ENCODE measurements at places on chromosomes 7 and 10.

- DNase-seq = no peak
Observed at GRCh38 chr7:24812305-24812945, 55.2 kb upstream of the GSDME start.

GRCh38 chr10:70367195-70367796, 15.1 kb downstream of the LRRC20 start:
- no peak for DNase-seq

DNA sequence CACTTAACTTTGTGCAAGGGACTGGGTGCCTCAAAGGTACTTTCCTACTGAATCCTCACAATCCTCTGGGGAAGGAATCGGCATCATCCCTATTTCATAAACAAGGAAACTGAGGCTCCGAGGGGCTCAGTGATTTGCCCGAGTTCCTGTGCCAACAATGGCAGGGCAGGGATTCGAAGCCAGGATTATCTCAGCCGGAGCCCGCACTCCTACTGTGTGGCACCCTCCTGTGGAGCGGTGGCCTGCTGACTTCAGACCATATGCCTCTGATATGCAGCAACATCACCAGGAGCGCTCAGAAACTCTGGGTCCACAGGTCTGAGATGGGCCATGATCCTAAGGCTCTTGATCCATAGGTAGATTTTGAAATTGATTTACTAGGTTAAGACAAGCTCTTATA, 46.6 kb downstream of the PODXL start:
- no peak for DNase-seq

DNA sequence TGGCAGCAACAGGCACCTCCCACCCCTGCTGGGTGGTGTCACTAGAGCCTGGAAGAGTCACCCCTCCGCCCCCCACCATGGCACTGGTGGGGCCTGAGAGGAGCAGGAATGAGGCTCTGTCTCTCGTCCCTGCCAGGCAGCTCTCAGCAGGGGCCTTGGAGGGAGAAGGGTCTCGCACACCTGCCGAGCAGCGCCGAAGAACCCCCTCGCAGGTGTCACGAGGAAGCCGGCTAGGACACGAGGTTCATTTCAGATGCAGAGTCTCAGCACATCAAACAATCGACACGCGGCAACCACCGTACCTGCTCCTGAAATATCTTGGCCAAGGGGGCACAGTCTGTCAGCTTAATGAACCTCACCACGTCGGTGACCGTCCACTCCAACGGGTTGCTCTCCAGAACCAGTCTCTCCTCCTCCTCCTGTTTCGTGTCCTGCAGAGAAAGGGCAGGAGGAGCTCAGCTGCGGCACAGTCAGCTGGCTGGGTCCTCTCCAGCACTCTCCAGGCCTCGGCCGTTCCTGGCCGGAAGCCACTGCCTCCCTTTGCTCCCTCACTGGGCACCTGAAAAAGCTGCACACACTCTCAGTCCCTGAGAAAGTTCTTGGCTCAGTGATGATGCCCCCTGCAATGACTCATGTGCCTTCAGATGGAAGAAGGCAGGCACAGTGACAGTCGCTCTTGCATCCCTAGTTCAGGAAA, 240.1 kb downstream of the SFMBT2 start:
- DNase-seq = no peak

GRCh38 chr7:151626422-151627115, 106.9 kb upstream of the RHEB start:
- no peak for DNase-seq

GRCh38 chr7:139522830-139523198, 671 bp upstream of the CLEC2L start:
- DNase-seq = no peak

- DNase-seq = no peak
Observed at GRCh38 chr7:20798081-20798693, 11.5 kb upstream of the SP8 start.

DNA sequence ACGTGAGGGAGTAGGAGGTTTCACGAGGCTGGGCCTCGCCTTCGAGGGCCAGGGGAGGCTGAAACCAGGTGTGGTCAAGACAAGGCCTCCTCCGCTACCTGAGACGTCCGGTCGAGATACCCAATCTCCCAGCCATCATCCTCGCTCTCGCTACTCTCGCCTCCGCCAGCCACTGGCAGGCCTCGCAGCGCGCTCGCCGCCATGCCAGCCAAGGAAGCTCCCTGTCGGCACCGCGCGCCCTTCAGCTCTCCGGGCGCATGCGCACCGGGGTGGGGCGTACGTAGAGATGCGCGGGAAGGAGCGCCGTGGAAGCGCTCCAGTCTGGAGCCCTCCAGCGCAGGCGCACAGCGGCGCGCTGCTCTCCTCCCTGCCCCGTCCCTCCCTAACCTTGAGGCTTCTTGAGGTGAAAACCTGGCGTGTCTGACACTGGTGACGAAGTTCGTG, at the start of gene ASZ1:
Gene ASZ1, minus strand, starts transcription at position 236 of the 444 bp plus-strand sequence. Its CDS starts 33 bp downstream, at position 203.
- no peak for DNase-seq

GRCh38 chr7:124403112-124403511, 362.5 kb downstream of the GPR37 start:
- DNase-seq = no peak

GRCh38 chr7:157807510-157807909, 470.7 kb downstream of the DNAJB6 start:
- no peak for DNase-seq

DNA sequence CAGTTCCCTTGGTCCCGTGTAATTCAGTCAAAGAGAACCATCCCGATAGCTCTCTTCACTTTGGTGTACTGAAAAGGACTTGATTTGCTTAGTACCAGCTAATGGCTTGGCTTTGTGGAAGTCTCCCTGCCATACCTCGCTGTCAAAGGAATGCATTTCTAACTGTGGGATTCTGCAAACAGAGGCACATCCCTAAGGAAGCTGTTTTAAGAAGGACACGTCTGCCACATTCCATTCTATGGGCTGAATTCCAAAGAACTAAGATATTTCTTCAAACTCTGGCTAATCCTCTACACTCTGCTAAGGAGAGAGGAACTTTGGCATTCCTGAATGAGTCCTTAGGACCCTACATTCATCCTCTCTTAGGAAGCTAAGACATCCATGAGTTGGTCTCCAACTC, 327.9 kb downstream of the SFMBT2 start:
- no peak for DNase-seq

DNA sequence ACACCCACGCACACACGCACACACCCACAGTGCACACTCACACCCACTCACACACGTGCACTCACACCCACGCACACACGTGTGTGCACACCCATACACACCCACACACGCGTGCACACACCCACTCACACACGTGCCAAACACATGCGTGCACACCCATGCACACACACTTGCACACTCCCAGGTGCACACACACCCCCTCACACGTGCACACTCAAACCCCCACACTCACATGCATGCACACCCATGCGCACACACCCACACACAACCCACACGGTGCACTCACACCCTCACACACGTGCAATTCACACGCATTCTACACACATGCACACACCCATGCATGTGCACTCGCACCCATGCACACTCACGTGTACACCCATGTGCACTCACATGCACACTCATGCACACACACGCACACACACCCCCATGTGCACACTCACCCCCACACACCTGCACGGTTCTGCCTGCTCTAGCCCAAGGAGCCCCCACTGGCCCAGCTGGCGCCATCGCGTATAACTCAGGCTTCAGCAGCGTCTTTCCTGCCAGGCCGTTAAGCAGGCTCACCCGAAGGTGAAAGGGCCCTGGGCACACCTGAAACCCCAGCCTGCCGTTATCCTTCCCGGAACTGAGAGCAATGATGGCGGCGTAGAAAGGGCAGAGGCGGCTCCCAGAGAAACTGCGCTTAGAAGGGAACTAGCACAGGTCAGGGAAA, 63.9 kb upstream of the PDGFA start:
- no peak for DNase-seq

DNA sequence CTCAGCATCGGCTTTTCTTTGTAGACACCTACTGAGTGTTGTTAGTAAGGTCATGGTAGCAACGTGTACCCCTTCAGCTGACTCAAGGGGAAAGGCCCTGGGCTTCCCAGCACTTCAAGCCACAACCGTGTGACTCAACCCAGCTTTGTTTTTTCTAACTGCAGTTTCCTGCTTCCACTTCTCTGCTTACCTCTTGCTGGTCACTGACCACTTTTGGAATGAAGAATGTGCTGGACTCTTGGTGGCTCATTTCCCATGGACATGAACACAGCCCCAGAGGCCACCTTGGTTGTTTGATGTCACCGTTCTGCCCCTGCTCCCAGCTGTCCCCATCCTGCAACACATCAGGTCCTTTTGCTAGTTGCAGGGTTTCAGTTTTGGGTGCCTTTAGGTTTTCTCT, 69.5 kb upstream of the ZNF438 start:
- peak; percentile 6 for DNase-seq

DNA sequence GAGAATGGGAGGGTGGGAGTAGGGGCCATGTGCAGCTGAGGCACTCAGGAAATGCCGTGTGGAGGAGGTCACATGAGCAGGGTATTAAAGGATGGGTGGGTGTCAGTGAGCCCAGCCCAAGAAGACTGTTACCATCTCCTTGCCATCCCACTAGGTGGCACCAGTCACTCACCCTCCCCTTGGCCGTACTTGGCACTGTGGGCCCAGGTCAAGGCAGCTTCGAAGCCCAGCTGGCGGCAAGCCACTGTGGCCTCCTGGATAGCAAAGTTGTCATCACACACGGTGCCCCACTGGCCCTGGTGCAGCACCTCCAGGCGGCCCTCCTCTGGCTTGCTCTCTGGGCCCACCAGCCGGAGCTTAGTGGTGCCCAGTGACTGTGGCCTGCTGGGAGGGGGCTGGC, 5.4 kb downstream of the LOXL4 start:
- no peak for DNase-seq

DNA sequence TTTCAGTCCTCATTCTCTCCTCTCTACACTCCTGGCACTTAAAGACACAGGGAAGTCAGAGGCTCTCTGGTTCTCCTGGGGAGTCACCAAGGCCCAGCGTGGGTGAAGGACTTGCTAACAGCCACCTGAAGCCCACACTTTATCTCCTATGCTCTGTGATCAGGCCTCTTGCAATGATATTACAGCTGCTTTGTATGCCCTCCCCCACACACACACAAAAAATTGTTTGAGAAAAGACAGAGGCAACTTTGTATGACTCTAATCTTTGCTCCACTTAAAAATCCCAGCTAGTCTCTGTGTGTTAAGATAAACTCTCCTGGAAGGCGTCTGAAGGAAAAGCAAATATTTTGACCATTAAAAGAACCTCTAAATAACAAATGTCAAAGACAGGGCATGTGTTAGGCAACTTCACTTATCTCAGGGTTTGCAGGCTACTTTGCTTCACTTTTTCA, 507.2 kb downstream of the TNS3 start:
- no peak for DNase-seq

- DNase-seq = no peak
Observed at GRCh38 chr10:114933588-114933987, 4.4 kb upstream of the TRUB1 start.

GRCh38 chr10:96863922-96864543, 31.9 kb downstream of the LCOR start:
- no peak for DNase-seq

GRCh38 chr10:76396134-76396533, 964.7 kb downstream of the LRMDA start:
- DNase-seq = no peak

- no peak for DNase-seq
Observed at GRCh38 chr10:114766470-114766869, 55.1 kb upstream of the FHIP2A start.

DNA sequence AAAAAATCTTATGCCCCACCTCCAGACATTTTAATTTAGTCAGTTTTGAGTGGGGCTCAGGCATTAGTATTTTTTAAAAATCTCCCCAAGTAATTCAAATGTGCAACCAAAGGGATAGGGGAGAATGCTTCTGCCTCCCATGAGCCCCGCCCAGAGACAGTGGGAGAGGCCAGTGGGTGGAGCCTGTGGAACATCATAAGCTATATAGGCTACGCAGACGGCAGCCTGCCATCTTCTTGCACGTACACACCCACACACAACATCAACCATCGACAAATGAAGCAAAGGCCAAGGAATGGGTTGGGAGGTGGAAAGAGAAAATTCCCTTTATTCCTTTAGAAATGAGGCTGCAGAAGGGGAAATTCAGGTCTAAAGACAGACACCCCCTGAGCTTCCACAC, 25.2 kb downstream of the CREB3L2 start:
- DNase-seq = no peak

DNA sequence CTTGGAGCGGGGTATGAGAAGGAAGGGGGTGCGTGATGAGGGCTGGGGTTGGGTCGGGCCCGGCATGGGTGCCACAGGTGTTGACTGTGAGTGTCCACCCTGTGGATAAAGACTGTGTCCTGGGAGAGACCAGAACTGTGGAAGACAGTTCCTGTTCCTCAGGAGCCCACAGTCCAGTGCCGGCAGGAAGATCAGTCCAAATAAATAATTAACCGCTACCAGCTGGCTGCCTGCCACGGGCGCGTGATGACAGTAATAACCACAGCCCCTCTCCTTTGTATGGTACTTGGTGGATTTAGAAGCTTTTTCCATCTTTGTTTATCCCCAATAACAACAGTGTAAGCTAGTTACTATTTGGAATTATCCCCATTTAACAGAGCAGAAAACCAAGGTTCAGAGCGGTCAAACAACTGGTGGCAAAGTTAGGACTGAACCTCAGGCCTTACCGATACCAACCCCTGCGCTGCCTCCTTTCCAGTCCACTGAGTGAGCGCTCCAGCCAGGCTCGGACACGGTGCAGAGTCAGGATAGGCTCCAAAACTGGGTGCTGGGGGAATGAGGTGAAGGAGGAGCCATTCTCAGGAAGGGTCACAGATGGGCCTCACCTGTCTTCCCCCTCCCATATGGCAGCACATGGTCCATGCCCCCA, 5.1 kb downstream of the ZMIZ1 start:
- DNase-seq = no peak

DNA sequence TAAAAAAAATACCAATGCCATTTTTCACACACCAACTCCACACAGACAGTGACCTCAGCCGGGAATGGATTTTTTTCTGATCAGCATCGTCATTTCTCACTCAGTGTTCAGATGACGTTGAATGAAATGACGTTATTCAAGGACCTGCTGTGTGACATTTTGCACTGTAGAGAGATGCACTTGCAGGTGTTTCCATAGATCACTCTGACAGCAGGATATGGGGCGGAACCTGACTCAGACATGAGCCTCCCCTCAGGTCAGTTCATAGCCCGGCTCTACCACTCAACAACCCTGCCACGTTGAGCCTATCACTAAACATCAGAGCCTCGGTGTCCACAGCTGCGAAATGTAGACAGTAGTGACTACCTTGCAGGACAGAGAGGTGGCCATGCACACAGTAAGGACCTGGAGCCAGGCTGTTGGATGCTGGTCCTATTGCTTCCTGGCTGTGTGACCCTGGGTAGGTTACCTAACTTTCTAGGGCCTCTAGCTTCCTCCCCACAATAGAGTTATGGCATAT, 41.4 kb upstream of the ANTXRL start:
- DNase-seq = no peak

- no peak for DNase-seq
Observed at GRCh38 chr10:34024693-34025425, 690.4 kb upstream of the NRP1 start.

DNA sequence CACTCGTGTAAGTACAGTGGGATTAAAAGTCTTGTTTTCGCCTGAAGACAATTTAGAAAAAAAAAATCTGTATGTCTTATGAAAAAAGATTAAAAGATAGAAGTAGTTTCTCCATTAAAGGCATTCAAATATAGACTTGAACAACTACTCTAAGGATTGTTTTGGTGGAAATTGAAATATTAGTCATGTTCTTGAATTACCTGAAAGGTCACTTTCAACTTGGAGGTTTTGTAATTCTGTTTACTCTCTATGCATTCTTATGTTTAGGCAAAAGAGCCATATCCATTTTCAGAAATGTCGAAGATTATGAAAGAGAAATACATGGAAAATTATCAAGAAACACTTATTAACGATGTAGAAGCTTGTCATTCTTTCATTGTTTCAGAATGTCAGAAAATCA, 373.7 kb downstream of the ARL4A start:
- no peak for DNase-seq
